ENCODE measurements at places on chromosomes 12 and 14.

DNA sequence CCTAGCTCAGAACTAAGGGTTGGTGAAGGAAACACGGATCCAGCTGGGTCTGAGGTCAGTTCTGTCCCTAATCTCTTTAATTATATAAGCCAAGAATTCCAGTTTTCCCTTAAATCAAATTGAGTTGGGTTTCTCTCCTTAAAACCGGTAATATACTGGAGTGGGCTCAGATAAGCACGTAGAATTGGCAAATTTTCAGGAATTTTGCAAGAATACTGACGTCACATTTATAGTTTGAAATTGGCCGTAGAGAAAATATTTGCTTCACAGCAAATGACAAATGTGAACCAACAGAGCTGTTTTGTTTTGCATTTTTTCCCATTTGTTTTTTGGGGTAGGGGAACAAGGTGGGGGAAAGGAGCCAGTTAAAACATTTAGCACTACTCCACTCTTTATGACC is 17.4 kb downstream of the C12orf50 start:
- DNase-seq, result no peak

DNA sequence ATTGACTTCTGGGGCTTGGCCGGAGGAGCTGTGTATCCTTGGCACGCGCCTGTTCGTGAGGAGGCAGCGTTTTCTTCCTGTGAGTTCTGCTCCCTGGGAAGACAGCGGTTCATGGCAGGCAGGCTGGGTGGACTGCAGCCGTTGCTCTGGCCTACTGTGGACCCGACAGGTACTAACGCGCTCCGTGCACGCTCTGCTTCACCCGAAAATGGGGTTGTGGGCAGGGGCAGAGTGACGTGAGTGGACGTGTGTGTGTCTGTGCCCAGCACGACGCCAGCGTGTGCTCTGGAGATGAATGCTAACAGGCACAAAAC is 179.1 kb downstream of the KIF26A start:
- DNase-seq, result no peak

GRCh38 chr12:40697566-40698259 is 5.5 kb downstream of the CNTN1 start:
- no peak for DNase-seq

DNA sequence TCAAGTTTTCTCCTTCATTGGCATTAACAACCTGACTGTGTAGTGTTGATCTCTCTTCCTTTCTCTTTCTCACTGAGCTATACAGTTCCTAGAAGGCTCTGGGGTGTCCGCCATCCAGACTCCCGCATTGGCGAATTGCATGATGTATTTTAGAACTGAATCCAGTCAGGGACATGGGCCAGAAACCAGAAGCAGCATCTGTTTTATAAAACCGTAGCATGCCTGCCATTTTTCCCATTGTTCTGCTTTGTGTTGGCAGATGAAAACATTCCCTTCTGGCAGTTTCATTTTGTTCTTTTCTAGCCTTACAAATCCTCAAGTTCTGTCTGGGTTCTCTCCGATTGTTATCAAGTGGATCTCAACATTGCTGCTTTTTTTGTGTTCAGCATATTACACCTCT is 268.3 kb upstream of the SEL1L start:
- no peak for DNase-seq

GRCh38 chr14:90830931-90831701 is 14.9 kb upstream of the TTC7B start:
- no peak for DNase-seq

DNA sequence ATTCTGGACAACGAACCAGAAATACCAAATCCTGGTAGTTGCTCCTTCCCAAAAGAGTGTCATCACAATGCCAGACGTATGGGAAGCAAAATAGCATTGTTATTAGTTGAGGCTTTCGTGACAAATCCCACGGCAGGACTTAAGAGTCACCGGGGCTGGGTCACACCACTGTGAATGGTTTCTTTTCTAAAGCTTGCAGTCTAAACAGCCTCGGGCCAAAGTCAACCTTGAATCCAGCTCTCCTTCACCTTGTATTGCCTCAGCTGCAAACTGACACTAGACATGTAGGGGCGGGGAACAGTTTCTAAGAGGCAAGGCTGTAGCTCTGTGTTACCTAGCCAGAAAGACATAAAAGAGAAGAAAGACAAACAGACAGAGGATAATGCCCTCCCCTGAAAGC is 734.8 kb downstream of the MED13L start:
- DNase-seq, result no peak

DNA sequence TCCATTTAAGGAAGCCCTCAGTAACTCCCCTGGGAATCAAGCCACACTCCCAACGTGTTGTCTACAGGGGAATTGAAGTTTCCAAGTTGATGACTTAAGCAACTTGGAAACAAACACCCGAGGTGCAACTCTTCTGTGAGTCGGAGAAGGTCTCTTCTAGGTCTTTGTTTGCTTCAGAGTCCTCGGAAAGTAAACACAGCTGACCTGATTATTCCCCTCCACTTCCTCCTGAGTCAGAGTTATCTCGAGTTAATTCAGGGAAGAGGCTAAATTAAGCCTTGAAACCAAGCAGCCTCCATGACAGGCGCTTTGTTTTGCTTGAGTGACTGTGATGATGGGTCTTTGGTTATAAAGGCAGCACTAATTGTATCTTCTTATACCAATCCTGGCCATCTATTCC is 41.8 kb downstream of the TUNAR start:
- no peak for DNase-seq

DNA sequence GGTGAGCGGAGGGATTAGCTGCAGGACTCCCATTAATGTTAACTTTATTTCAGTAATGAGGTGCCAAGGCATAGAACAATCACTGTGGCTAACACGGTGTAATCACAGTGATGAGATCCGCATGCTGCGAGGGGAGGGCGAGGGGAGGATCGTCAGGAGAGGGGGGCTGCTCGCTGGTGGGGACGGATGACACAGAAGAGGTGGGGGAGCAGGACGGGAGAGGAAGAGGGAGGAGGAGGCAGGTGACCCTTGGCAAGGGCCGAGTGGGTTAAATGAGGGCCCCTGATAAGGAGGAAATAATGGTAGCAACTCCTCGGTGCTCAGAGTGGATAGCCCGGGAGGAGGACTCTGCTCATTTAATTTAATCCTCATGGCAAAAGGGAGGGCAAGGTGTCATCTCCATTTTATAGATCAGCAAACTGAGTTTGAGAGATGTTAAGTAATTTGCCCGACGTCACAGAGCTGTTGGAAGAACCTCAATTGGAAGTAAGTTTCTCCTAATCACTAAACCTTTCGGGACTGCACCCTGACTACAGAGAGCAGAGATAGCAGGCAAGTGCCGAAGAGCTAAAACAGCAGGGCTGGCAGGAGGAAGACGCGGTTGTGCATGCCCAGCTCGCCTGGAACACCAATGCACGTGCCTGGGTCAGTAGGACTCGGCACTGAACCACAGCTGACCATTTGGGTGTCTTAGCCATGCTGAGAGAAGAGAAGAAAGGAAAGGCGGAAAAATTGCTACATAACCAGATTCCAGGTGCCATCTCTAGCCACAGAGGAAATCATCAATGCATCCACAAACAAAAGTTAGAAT is 43.0 kb downstream of the SPRING1 start:
- DNase-seq, result no peak

DNA sequence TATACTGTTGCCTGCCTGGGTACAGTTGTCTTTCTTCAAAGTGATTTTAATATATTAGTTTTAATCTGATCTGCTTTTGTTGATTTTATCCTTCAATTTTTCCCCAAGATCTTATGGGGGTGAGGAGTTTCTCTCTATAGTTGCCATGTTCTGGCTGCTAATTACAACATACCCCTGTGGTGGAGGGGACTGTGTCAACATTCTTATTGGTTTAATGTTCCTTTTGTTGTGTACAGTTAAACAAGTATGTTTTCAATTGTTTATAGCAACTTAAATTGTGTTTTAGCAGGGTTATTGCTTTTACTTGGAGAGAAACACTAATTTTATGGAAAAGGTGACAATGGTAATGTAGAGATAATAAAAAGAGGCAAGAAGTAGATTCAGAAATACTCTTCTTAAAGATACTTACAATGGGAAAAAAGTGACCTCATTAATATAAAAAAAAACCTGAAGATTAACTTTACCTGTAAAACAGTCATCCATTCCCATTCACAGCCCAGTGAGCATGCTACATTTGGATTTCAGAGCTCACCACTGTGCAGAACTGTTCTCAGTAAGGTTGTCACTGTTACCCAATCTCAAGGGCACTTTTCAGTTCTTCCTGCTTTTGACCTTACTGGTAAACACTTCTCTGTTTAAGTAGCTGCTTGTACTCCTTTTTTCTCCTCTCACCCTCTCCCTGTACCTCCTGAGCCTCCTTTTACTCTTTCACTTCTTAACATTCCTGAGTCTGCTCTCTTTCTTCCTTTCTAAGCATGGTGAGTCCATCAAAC is 8.1 kb upstream of the LRRK2 start:
- DNase-seq, result no peak

GRCh38 chr12:109467978-109468676 is 9.0 kb downstream of the KCTD10 start:
- no peak for DNase-seq

DNA sequence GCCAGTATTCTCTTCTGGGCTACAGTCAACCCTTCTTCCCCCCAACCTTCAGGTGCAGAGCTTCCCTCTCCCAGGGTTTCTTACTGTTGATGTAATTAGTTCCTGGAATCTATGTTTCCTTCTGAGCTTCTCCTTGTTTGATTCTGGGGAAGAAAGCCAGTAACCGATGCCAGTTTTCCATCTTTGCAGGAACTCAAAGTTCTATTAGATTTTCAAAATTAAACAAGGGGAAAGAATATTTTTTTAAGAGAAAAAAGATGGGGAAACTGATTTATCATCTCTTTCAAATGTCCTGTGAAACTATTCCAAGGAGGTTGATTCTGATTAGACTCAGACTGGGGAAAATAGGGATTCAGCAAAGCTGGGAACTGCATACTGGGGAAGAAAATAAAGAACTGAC is 17.9 kb upstream of the FAM234B start:
- DNase-seq, result no peak

DNA sequence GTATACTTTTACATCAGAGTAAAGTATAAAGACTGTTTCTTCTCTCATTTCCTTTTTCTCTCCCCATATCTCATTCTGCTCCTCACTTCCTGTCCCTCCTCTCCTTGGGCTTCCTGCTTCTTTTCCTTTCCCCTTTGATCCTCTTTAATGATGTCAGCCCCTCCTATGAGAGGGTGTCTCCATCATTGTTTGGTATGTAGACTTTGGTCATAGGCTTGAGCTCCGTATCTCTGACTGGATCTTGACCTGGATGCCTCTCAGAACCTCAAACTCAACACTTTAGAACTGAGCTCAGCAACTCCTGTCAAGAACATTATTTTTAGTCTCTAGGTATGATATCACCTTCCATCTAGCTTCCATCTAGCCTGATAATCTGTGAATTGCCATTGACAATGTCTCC is 50.3 kb downstream of the AKAP6 start:
- DNase-seq, result no peak

GRCh38 chr12:1870086-1870485 is 48.4 kb downstream of the CACNA2D4 start:
- DNase-seq, result no peak

DNA sequence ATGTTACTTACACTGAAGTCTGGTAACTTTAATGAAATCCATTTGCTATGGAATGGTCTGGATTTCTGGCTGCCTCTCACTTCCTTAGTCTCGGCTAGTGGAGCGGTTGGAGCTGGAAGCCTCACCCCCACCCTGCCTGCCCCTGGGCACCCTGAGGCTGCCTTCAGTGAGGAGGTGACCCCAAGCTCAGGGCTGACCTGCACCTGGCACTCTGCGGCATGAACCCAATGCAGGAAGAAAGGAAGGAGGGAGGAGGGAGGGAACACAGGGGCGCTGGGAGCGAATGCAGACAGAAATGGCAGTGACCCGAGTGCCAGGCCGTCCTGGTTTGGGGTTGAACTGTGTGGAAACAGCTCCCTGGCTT is 353.1 kb downstream of the TMEM121 start:
- DNase-seq, result no peak

- DNase-seq, result peak; percentile 5
These were observed 589 bp downstream of the ATF1 start for GRCh38 chr12:50764286-50765094.

DNA sequence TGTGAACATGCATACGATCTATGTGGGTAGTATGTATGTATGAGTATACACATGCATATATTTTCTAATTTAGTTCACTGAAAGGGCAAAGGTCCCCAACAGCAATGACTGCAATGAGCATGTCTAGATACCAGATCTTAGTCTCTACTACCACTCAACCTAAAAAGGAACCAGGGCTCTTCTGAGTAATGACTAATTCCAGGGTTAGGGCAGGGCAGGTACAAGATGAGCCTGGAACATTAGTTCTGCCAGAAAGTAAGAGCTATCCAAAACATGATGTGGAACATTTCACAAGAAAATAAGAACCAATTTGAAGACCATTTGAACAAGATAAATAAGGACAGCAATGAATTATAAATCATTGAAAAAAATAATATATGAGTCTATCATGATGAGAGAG is 91.3 kb upstream of the PDZRN4 start:
- no peak for DNase-seq

DNA sequence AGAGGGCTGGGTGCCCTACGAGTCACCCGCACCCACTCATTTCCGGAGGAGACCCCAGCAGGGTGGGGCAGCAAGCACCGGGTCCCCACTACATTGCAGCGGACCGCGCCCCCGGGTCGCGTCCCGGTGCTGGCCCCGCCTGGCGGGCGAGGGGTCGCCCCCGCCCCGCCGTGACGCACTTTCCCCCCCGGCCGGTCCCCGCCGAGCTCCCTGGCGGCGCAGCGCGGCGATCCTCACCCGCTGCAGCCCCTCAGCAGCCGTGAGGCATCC is 106.1 kb downstream of the PRICKLE1 start:
- DNase-seq, result no peak

- DNase-seq, result no peak
These were observed 29.1 kb downstream of the SYNE2 start for GRCh38 chr14:63881926-63882325.

DNA sequence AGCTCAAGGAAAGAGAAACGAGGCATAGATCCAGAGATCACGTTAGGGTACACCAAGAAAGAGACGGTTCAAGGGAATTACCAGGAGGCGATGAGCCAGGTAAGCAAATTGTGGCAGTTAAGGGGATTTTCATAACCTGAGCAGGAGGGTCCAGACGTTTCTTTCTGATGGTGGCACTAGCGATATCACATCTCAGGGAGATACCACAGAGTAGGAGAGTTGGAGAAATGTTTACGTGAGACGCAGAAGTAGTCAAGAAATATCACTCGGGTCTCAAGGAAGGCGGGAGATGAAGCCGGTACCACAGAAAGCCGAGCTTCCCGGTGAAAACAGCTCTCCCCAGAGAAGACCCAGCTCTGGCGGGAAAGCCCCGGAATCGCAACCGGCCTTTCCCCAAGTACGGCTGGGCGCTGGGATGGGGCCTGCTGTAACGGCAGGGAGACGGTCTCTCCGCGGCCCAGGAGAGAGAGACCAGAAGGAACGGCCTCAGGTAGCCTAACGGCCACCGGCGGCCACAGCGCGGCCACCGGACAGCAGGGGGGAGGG is 485 bp downstream of the SENP1 start:
- DNase-seq, result peak; percentile 16

GRCh38 chr12:15982921-15983320 is 71.8 kb downstream of the DERA start:
- no peak for DNase-seq

Data from activated CD8-positive, alpha-beta memory T cell treated with anti-CD3 and anti-CD28 coated beads for 4 hours (primary cell).